ENCODE measurements at places on chromosomes 1 and 21.

GRCh38 chr1:26839339-26839722 is 12.8 kb downstream of the ZDHHC18 start:
- DNase-seq = no peak

DNA sequence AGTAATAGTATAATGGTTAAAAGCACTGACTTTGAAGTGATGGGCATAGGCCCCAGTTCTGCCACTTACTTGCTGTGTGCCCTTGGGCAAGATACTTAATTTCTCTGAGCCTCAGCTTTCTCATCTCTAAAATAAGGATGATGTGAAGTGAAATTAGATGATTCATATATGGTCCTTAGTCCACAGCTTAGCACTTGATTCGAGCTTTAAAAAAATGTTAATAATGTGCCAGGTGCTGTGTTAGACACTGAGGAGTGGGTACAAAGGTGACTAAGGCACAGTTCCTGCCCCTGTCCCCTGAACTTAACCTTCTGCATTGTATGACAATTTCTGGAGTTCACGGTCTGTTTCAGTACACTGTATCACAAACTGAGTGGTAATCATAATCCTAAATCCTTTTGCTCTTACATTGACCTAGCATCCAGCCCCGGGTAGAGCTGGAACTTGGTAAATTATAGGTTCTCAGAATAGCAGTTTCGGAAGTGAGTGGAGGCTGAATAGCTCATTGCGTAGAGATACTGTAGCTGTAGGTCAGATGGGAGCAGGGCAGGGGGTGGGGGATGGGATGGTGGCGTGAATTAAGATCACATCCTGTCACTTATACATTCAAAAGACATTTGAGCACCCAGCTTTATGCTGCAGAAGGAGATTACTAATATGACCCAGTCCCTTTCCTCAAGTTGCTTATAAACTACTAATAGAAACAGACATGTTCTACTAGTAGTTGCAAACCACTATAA is 1.5 kb downstream of the ZNF691 start:
- DNase-seq = no peak

DNA sequence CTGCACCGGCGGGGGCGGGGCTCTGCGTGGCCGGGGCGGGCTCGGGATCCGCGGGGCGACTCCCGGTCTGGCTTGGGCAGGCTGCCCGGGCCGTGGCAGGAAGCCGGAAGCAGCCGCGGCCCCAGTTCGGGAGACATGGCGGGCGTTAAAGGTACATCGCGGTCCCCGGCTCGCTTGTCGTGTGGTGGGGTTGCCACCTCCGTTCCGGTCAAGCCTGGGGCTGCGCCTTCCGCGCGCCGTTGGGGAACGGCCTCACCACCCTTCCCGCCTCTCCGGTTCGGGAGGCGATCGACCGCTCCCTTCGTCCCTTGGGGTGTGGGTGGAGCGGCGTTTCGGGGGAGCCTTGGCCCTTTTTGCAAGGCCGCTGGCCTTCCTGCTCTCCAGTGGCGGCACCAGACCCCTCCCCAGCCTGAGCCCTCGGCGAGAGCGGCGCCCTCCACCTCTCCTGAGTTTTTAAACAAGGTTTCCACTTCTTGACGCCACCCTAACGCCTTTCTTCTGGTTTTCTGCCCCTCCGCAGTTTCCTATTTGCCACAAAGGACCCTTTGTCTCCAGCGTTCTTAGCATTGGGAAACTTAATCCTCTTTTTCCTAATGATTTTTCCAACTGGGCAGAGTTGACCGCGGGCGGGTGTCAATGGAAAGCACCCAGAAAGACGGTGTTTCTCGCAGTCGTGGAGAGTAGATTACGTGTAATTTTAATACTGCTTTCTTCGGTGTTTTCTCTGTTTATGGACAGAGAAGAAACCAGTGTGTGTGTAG is at the start of the genes LEPR and LEPROT:
Gene LEPR, plus strand, starts transcription at position 79 of the 761 bp plus-strand sequence. CDS start 144,898 bp downstream, outside the sequence.
Gene LEPROT, plus strand, starts transcription at position 79 of the 761 bp plus-strand sequence. Its CDS starts 57 bp downstream, at position 136.
- DNase-seq = peak; percentile 76

GRCh38 chr1:907611-908451 is 15.9 kb upstream of the SAMD11 start:
- DNase-seq = peak; percentile 12

DNA sequence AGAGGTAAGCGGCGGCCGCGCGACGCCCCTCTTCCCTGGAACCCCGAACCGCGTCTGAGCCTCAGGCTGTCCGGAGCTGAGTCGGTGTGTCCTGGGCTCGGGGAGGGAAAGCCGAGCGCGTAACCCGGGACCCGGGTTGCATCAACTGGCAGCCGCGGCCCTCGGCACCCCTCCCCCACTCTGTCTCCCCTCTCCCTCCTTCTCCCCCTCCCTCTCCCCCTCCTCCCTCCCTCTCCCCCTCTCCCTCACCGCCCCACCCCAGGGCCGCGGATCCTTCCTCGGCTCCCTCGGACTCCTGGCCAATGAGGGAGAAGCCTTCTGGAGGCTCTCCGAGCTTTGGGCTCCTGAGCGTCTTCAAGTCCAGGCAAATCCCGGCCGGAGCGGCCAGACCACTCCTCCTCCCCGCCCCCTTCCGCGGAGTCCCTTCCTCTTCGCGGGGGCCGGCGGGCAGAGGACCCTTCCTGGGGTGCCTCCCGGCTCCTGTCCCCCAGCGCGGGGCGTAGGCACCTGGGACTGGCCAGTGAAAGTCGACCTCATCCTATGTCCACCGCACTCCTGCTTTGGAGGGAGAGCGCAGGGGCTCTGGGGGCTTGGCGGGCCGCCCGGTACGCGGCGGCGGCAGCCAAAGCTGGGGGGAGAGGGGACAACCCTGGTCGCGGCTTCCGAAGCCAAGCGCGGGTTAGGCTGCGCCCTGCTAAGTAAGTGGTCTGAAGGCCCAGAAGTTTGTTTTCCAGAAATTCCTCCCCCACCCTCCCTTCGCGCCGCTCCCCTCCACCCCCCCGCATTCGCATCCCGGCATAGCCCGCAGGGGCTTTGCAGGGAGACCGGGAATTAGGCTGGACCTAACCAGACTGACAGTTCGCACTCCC is 850 bp downstream of the SESN2 start:
- DNase-seq = no peak

- DNase-seq = no peak
Observed at GRCh38 chr1:76989976-76990375, 122.7 kb downstream of the ST6GALNAC5 start.

GRCh38 chr21:14836950-14837349 is 227.8 kb downstream of the NRIP1 start:
- DNase-seq = no peak

GRCh38 chr1:38758820-38759219 is 100.8 kb downstream of the RRAGC start:
- no peak for DNase-seq

GRCh38 chr1:9079988-9080704 is 10.7 kb upstream of the SLC2A5 start:
- DNase-seq = no peak

DNA sequence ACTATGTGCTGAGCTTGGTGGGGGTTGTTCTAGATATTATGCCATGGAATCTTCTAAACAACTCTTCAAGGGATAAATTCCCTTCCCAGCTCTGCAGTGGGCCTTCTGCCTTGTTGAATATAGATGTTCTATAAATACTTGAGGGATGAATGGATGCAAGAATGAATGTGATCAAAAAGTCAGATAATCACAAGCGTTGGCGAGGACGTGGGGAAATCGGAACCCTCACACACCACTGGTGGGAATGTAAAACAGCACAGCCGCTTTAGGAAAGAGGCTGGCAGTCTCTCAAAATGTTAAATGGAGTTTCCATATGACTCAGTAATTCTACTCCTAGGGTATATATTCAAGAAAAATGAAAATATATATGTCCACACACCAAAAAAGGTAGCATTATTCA is 19.0 kb downstream of the SDC3 start:
- DNase-seq = no peak

DNA sequence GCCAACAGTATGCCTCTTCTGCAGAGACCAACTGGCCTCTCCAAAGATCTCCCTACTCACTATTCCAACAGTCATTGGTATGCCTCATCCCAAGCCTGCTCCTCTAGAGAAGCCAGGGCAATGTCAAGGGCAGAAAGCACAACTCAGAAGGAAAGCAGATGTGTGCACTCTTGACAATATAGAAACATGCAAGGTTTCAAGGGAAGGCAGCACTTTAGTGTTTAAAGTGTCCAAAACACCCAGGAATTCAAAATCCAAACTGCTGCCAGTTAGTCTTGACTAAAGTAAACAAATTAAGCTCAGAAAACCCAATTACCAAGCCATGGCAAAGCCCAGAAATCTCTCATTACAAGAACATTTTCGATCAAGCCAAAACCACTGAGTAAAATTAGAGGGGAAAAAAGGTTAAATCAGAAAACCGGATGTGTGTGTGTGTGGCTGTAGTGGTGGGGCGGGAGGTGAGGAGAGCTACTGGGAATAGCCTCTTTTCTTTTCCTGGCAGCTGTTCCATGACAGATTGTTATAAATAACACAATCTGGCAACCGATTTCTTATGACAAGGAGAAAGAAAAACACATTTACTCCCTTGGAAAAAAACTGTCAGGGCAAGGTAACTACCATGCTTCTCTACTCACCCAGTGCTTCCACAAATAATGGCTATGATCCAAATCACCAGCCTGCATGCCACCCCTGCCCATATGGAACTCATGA is 39.2 kb downstream of the EIF2B3 start:
- no peak for DNase-seq

DNA sequence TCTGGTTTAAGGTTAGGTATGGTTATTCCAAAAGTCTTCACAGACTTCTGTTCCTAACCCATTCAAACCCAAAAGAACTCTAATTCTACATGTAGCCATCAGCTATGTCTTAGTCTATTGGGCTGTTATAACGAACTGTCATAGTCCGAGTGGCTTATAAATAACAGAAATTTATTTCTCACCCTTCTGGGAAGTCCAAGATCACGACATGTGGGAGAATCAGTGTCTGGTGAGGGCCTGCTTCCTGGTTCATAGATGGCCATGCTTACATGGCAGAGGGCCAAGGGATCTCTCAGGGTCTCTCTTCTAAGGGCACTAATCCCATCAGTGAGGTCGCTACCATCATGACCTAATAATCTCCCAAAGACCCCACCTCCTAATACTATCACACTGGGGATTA is 103.0 kb upstream of the PPP2R5A start:
- DNase-seq = no peak

- DNase-seq = no peak
Observed at GRCh38 chr21:14482165-14482564, 64.0 kb downstream of the SAMSN1 start.

DNA sequence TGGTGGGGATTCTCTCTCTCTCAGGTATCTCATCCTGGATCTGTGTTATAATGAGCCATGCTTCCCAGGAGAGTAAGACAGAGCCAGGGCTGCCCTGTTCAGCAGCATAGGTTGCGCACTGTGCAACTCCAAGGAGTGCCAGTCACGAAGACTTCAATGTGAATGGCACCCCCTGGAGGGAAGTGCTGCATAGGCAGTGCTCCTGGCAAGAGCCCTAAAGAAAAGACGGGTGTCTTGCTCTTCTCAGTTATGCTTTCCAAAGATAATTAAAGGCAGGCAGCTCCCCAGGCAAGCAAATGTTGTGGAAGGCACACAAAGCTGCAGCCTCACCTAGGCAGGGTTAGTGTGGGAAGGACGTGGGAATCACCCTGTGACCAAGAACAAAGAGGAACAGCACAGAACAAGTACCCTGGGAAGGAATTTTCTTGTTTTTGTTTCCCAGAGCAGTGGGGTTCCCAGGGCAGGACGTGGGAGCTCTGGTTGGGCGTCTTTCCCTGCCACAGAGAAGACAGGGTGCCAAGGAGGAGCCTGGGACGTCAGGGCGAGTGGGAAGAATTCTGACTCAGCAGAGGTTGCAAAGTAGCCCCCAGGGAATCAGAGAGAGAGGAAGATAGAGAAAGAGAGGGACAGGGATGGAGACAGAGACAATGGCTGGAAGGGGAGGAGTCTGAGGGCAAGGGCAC is 120.9 kb downstream of the KCNN3 start:
- DNase-seq = peak; percentile 33

DNA sequence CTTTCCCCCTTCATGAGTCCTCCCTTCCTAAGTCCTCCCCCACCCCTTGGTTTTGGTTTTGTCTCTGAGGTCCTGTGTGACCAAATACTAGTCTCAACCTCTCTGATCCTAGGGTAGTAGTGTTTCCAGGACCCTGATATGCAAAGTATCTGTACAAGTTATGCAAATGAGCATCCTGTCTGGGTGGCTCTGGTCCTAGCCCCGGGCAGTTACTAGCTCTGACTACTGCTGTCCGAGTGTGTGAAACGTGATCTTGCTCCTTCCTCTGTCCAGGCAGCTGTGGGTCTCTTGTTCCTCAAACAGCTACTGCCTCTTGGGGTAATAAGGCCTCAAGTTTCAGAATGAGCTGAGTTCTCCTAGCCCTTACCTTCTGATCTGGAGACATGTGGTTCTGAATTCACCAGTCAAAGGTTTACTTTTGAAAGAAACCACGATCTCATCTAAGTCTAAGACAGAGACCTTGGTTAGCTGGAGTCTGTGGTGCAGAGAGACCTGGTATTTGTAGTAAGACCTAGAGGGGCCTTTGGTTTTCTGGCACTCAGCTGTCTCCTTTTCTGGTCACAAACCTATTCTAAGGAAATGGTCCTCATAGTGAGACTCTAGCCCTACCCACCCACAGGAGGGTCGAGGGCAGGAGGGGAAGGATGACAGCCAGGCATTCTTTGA is 31.0 kb upstream of the IL19 start:
- no peak for DNase-seq

- no peak for DNase-seq
Observed at GRCh38 chr1:99250728-99251127, 13.6 kb upstream of the PLPPR4 start.

- no peak for DNase-seq
Observed at GRCh38 chr21:34576041-34576511, 38.8 kb downstream of the RCAN1 start.

- no peak for DNase-seq
Observed at GRCh38 chr21:45041984-45042663, 32.3 kb upstream of the ADARB1 start.

DNA sequence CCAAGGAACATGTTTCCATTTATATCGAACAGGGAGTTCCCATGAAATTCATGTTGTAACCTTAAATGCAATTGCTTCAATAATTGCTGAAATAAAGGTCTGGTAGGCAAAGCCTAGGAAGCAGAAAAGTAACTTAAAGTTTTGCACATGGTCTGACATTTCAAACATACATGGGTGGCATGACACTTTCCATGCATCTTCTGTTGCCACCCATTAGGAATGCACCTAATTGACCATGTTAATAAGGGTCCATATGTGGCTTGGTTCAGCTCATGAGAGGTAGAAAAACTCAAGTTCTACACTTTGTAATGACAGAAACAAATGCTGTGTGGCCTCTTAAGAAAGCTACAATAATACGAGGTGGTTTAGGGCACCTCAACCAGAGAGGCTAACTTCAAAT is 72.0 kb upstream of the GORAB start:
- no peak for DNase-seq

DNA sequence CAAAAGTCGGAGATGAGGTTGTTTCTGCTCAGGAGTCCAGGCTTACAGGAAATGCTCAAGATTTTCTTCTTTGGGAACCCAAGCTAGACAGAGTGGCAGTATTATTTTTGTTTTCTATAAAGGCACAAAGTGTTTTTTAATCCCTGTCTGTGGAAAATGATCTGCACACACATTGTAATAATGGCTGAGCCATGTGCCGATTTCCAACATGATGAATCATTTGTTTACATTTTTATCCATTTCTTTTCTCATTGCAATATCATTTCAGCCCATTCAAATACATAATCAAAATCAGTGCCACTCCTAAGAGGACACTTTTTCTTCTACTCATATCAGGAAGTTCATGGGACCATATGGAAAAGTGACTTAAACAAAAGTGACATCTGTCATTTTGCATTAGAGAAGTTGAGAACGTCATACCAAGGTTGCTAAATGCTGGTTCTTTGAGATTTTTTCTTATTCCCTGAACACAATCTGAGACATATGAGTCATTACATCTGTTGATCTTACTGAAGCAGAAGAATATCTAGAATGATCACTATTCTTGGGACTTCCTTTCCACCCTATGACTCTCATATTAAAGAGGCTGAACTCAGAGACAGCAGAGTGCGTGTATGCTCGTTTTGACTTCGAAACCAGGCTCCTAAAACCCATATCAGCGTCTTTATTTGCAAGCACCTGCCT is 44.9 kb downstream of the ACTA1 start:
- DNase-seq = no peak

Data from HuH-7 (cell line).